ENCODE measurements at places on chromosomes 3 and 15.
A peak's percentile ranks its signal among the peaks of the same experiment; 100 is the strongest.

GRCh38 chr3:64174328-64174727, 50.9 kb downstream of the PRICKLE2 start:
- DNase-seq: no peak

DNA sequence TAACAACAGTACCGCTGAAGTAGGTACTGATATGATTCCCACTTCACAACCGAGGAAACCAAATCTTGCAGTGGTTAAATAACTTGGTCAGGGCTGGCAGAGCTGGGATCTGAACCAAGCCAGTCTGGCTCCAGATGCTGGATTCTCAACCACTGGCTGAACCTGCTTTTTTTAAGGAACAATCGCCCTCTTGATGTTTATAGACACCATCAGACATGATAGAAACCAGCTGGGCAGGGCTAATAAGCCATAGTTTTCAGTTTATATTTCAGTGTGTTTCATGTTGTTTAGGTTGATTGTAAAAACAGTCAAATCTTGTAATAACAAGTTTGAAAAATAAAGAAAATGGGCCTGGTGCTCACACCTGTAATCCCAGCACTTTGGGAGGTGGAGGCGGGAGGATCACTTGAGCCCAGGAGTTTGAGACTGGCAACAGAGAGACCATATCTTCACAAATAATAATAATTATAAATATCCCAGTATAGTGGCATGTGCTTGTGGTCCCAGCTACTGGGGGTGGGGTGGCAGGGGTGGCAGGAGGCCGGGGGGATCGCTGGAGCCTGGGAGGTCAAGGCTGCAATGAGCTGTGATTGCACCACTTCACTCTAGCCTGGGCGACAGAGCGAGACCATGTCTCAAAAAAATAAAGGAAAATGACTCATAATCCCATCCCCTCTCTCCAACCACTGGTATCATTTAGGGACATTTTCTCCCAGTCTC, 36.7 kb downstream of the XYLB start:
- no peak for DNase-seq

- no peak for DNase-seq
Measured at GRCh38 chr3:20105513-20106280, 65.5 kb downstream of the KAT2B start.

GRCh38 chr15:72911626-72912025, 128.1 kb upstream of the ADPGK start:
- DNase-seq: no peak

DNA sequence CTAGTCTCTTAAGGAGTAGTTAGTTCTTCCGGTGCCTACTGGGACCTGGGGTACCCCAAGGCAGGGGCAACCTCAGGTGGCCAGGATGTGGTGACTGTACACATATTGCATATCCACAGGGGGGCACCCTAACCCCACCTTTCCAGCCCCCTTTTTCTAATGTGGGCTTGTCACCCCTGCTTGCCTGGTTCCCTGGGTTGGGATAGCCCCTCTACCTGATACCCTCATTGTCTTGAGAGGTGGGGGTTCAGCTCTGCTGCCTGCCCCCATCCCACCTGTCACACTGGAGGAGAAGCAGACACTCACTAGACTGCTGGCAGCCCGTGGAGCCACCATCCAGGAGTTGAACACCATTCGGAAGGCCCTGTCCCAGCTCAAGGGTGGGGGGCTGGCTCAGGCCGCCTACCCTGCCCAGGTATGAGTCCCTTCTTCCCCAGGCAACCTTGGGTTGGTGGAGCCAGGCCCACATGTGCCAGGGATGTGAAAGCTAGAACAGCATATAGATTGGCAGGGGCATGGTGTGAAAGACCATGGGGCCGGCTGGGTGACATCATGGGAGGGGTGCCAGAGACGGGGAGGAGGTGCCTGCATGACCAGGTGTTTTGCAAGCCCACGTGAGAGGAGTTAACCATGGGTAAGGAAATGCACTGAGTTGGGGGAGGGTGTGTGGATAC, 4.0 kb downstream of the GLYCTK start:
- peak; percentile 49 for DNase-seq

- no peak for DNase-seq
Measured at GRCh38 chr3:160052385-160053047, 63.9 kb downstream of the IL12A start.

DNA sequence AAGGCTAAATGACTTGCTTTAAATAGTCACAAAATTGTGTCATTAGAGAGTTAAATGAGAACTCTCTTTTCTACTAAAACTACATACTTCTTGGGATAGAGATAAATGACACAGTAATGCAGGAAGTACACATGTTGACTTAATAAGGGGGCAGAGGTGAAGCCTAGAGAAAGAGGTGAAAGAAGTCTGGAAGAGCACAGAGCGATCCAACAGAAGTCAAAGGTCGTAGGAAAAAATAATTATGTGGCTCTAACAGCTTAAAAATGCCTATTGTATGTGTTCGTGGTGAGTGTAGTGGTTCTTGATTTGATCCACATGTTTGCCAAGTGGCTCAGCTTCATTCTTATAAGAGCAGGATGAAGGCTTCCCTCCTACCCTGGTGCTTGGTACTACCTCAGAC, 61.7 kb downstream of the TMEM212 start:
- DNase-seq: no peak

GRCh38 chr15:64686130-64686735, 89.2 kb downstream of the RBPMS2 start:
- no peak for DNase-seq

GRCh38 chr15:93826790-93827189, 404.6 kb upstream of the MCTP2 start:
- no peak for DNase-seq

- DNase-seq: no peak
Measured at GRCh38 chr3:12143949-12144504, 14.7 kb downstream of the TIMP4 start.

GRCh38 chr3:42678447-42678846, 6.9 kb upstream of the KLHL40 start:
- DNase-seq: no peak

- DNase-seq: no peak
Measured at GRCh38 chr3:170132335-170132734, 49.2 kb downstream of the PHC3 start.

- DNase-seq: peak; percentile 34
Measured at GRCh38 chr15:85837011-85837433, 42.3 kb upstream of the KLHL25 start.

DNA sequence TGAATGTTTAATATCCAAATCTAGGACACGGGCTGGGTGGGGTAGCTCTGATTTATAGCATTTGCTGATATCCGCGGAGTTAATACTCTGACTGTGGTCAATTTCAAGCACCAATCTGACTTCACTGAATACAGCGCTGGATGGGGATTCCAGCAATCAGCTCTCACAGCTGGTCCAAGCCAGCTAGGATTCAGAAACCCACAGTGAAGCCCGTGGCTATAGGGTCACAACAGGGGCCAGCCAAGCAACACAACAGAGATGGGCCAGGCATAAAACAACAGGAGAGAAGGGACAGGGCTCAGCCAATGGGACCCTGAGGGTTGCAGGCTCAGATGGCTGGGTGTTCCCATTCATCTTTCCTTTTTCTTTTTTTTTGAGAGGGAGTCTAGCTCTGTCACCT, 5.4 kb upstream of the LMAN1L start:
- no peak for DNase-seq

- peak; percentile 56 for DNase-seq
Measured at GRCh38 chr15:98800437-98801233, 152.3 kb downstream of the IGF1R start.

- no peak for DNase-seq
Measured at GRCh38 chr3:136135039-136135802, 60.9 kb downstream of the MSL2 start.

DNA sequence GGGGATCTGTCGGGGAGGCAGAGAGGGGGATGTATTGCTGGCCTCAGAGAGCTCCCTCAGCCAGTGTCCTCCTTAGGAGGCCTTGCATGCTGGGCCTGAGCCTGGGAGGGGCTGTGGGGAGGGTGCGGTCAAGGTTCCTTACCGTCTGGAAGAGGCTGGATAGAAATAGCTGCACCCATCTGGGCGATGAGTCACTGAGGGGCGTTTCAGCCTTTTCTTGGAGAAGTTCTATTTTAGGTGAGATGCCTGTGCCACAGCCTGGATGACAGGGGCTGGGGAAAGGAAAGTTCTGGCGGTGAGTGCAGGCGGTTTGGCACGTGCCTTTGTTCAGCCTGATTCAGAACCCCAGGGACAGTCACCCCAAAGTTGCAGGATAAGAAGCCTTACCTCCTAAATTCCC, 35.7 kb upstream of the APEH start:
- DNase-seq: no peak

DNA sequence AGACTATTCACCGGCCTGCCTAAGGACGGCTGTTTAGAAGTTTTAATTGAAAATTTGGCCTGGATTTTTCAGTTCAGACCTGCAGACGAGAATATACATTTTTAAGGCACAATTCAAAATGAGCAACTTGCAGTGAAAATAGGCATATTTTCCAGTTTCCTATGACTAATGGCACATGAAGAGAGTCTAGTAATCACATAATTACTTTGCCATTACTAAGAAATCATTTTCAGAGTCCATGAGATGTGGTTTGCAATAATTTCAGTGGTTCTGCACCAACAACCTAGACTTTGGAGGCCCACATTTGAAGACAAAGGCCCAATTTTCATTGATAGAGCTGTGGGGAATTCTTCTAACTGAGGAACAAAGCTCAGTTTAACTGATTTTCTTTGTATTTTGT, 205.3 kb downstream of the SOX2 start:
- no peak for DNase-seq

DNA sequence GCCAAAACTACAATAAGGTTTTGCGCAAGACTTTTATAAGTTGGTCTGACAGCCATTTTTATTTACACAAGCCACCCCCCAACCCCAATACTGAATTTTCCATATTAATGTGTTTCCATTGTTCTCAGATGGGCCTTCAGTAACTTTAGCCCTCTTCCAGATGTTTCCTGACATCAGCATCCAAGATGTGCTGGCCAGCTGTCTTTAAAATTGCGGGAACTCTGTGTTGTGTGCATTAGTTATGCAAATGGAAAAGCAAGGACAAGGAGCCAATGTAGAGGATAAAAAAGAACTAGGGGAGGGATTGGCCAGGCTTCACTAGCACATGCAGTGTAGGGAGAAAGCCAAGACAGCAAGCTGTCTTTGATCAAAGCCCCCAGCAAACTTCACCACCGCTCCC, 45.4 kb downstream of the COMMD2 start:
- DNase-seq: no peak

DNA sequence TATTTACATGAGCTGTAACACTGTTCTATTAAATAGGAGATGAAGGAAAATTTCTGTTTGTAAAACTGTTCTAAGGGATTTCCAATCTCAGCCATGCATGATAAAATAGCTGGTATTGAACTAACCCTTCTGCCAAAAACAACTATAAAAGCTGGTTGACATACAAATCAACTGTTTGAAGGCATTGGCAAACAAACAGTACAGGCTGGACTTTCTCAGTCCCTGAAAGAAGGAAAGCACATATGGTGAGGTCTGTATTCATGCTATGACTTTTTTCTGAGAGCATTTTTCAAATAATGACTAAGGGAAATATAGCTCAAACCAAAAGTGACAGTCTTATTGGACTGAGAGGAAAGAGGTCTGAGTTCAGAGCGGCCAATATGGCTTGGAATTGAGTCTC, 117.0 kb upstream of the CCDC54 start:
- no peak for DNase-seq

GRCh38 chr3:135987661-135988060, 22.1 kb downstream of the PPP2R3A start:
- no peak for DNase-seq

- no peak for DNase-seq
Measured at GRCh38 chr15:48644467-48644826, 1.1 kb downstream of the FBN1 start.

GRCh38 chr15:88191812-88192165, 64.8 kb downstream of the NTRK3 start:
- no peak for DNase-seq

DNA sequence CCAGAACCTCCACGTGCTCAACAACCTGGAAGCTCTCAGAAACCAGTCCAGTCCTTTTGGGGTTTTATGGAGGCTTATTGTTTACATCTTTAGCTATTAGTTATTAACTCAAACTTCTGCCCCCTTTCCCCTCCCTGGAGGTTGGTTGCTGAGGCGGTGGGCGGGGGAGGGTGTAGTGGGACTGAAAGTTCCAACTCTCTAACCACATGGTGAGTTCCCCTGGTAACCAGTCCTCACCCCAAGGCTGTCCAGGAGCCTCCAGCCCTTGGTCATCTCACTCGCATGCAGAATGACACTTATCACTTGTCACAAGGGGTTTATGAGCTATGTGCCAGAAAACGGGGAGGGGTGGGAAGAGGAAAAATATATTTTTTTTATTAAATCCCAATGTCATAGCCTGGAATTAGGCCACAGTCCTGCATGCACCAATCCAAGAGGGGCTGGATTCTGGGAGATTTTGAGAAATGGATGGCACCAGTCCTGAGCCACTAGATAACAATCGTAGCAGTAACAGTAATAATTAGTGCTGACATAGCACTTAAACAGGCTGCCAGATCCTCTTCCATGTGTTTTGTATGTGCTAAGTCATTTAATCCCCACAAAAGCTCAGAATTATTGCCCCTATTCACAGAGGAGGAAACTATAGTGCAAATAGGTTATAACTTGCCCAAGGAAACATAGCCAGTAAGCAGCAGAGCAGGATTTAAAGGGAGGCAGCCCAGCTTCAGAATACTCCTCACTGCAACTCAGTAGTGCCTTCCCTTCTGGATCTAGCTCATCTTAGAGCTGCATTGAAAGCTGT, 85.7 kb downstream of the CRYGS start:
- DNase-seq: no peak

GRCh38 chr15:40032125-40032839, 6.7 kb downstream of the SRP14 start:
- no peak for DNase-seq

DNA sequence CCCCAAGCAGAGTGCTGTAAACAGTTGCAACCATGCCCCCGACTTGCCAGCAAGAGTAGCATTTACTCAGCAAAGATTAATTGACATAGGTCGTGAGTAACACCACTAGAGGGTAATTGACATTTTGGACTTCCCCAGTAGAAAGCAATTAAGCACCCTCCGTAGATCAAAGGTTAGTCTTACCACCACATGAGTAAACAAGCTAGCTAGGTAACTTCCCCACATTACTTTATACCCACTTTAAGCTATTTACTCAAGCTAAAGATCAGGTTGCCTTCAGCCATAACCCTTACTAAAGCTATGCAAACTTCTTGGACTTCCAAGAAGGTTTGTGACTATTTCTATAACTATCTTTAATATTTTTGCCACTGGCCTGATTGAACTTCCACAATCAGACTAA, 1072.7 kb downstream of the OTOL1 start:
- DNase-seq: no peak

DNA sequence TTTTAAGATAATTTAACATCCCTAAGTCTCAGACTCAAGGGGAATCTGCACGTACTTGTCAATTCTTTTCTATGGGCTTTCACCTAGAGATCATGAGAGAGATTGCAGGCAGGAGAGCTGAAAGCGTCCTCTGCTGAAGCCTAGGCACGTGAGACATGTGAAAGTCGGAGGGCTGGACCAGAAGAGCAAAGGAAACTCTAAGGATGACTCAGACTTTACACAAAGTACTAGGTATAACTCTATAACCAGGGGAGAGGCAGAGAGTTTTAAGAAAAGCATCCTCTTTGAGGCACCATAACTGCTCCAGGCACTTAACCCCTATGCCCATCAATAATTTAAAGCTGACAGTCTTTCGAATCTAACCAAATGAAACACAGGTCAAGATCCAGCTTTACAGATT, 436.6 kb downstream of the VGLL3 start:
- no peak for DNase-seq
